Stomach (tissue), 19 donors: ENCODE measurements at places on chromosomes 12 and 14. TPM values are rescaled to one million over a fixed set of nuclear protein-coding genes. Genes with fewer than 3 reads are reported as not detected.

DNA sequence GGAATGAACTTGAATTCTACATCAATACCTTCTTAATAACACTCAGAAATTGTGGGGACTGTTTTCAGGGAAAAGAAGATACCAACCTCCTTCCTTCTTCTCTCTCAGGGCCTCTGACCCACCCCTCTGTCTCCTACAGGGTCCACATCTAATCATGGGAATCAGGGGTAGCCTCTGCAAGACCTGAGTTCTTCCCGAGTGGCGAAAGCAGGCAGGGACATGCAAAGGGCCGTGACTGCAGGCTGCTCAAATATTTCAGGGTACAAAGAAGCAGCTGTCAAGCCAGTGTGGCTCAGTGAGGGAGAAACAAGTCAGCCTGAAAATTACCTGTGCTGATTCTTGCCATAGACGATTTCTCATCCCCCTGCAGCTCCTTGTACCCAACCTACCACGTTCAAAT lies 123.1 kb upstream of the PARP11 start:
- DNase-seq: no peak

GRCh38 chr12:4985820-4986219 lies 57.9 kb upstream of the KCNA5 start:
- DNase-seq: no peak

GRCh38 chr14:54451121-54451601 lies 10.0 kb upstream of the CNIH1 start:
- no peak for DNase-seq

TAS2R30 gene
- 2.9 TPM for total RNA-seq
